Adipocyte (in vitro differentiated cells): ENCODE measurements at places on chromosomes 7 and 10.

GRCh38 chr10:1155791-1156615 is 99.8 kb downstream of the WDR37 start:
- no peak for DNase-seq

DNA sequence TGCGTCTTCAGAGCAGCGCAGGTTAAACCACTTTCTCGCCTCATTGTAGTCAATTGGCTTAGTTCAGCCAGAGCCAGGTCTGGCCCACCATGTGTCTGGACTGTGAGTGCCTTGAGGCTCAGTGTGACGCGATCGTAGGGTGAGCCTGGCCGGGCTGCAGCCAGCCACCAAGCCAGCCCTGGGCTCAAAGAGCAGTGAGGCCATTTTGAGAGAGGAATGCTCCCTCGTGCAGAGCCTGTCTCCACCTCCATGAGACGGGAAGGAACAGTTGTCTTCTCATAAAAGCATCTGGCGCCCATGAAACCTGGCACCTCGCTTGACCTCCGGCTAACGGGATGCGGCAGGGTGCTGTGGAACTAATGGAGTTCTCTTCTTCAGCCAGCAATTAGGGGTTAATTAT is 34.5 kb downstream of the LHPP start:
- DNase-seq = no peak

- DNase-seq = no peak
Measured at GRCh38 chr10:110883924-110884323, 12.2 kb downstream of the PDCD4 start.

- DNase-seq = no peak
Measured at GRCh38 chr7:138338361-138338760, 121.7 kb upstream of the TRIM24 start.

DNA sequence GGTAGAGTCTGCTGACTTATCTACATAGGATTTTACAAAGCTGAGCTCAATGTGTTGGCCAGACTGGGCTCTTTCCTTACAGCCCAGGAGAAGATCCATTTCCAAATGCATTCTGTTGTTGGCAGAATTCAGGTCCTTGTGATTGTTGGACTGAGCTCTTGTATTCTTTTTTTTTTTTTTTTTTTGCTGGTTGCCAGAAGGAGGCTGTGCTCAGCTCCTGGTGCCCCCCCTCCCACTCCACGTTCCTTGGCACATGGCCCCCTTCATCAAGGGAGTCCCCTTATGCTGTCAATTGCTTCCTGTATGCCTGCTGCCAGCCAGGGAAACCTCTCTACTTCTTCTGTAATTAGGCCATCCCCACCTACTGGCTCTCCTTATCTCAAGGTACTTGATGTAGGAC is 518.1 kb upstream of the AKR1E2 start:
- DNase-seq = no peak

- DNase-seq = no peak
Measured at GRCh38 chr10:30116041-30116491, 56.7 kb upstream of the JCAD start.

- DNase-seq = no peak
Measured at GRCh38 chr10:122234416-122234815, 36.7 kb upstream of the BTBD16 start.

- peak; percentile 7 for DNase-seq
Measured at GRCh38 chr10:72637398-72637857, 11.5 kb upstream of the MICU1 start.

DNA sequence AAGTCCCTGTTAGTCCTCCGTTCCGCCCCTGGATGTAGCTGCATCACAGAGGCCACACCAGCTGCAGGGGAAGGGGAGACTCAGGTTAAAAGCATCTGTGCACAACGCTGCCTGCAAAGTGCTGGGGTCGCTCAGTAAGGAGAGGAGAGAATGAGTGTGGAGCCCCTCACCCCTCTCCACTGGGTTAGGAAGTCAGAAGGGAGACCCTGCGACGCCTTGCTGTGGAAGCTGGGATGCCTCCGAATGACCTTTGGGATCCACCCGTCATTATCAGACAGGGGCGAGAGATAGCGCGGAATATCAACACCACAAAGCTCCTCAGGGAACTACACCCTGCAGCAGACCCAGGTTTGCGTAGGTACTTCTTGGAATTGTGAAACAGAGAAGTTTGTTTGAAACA is 167.7 kb upstream of the SHH start:
- no peak for DNase-seq

GRCh38 chr7:13797545-13797944 is 191.9 kb downstream of the ETV1 start:
- DNase-seq = no peak

DNA sequence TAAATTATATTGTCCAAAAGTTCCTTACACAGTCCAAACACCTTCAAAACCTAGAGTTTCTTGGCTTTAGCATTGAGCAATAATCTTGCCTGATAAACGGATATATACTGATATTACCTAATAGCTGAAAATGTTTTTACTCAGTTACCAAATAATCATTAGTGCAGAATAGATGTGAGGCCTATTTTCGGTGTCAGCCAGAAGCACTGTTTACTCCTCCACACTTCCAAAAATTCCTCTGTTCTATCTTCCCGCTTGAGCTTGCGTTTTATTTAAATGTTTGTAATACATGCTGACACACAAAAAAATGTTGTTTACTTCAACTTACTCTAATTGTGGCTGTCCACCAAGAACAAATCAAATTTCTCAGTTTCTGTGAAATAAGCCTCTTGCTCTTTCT is 606.2 kb upstream of the TEX47 start:
- no peak for DNase-seq
